ENCODE measurements at places on chromosomes 3 and 15. TPM values are rescaled to one million over a fixed set of nuclear protein-coding genes. Genes with fewer than 3 reads are reported as not detected.

FETUB gene
- total RNA-seq: not detected

IL16 gene
- 2.1 TPM for total RNA-seq

MESP2 gene
- total RNA-seq: not detected

TRANK1 gene
- total RNA-seq: 11.9 TPM

EPHB3 gene
- total RNA-seq: not detected

GOLGA6D gene
- total RNA-seq: not detected

ZNF774 gene
- 0.87 TPM for total RNA-seq

GALNT15 gene
- 5.3 TPM for total RNA-seq

ALDH1A2 gene
- total RNA-seq: 2.3 TPM

STRA6 gene
- total RNA-seq: 0.10 TPM

CLDN16 gene
- 0.39 TPM for total RNA-seq

TKT gene
- total RNA-seq: 550 TPM

KCNAB1 gene
- 0.53 TPM for total RNA-seq

TMEM43 gene
- total RNA-seq: 88.2 TPM

LEKR1 gene
- total RNA-seq: not detected

PIF1 gene
- total RNA-seq: 15.1 TPM

PLOD2 gene
- total RNA-seq: 78.6 TPM

CLRN1 gene
- not detected for total RNA-seq

CHAC1 gene
- 5.5 TPM for total RNA-seq

CAND2 gene
- total RNA-seq: 2.4 TPM

EPHA6 gene
- not detected for total RNA-seq

KLHL40 gene
- not detected for total RNA-seq

C2CD4A gene
- not detected for total RNA-seq

FEZF2 gene
- total RNA-seq: not detected

LRRC15 gene
- 0.20 TPM for total RNA-seq

CDHR4 gene
- total RNA-seq: not detected

SERPINI1 gene
- 0.40 TPM for total RNA-seq

FMN1 gene
- under 0.01 TPM for total RNA-seq

OR5K2 gene
- not detected for total RNA-seq

EIF4E3 gene
- total RNA-seq: 3.7 TPM

CATSPER2 gene
- 0.33 TPM for total RNA-seq

CAV3 gene
- total RNA-seq: not detected

IMPG2 gene
- 0.07 TPM for total RNA-seq

MASP1 gene
- total RNA-seq: 0.13 TPM

FBLN2 gene
- 0.07 TPM for total RNA-seq

CYP1A2 gene
- total RNA-seq: not detected

CHRD gene
- total RNA-seq: 0.07 TPM

GOLGA8T gene
- total RNA-seq: not detected

GASK1A gene
- not detected for total RNA-seq

LSAMP gene
- not detected for total RNA-seq

RPP14 gene
- 12.3 TPM for total RNA-seq

APOD gene
- total RNA-seq: 9.9 TPM

REC114 gene
- total RNA-seq: not detected

INAFM2 gene
- total RNA-seq: 21.2 TPM

CFAP44 gene
- total RNA-seq: 0.53 TPM

WDR93 gene
- total RNA-seq: not detected

GOLGA6A gene
- not detected for total RNA-seq

FAIM gene
- 18.5 TPM for total RNA-seq

GPR160 gene
- 9.1 TPM for total RNA-seq

DNAH12 gene
- under 0.01 TPM for total RNA-seq

RYK gene
- total RNA-seq: 42.4 TPM

Measured in mammary microvascular endothelial cell (primary cell).